ENCODE measurements at places on chromosomes 4 and X. TPM values are rescaled to one million over a fixed set of nuclear protein-coding genes. Genes with fewer than 3 reads are reported as not detected.

GRCh38 chr4:114924311-114924710, 189.1 kb downstream of the NDST4 start:
- DNase-seq, result no peak

DNA sequence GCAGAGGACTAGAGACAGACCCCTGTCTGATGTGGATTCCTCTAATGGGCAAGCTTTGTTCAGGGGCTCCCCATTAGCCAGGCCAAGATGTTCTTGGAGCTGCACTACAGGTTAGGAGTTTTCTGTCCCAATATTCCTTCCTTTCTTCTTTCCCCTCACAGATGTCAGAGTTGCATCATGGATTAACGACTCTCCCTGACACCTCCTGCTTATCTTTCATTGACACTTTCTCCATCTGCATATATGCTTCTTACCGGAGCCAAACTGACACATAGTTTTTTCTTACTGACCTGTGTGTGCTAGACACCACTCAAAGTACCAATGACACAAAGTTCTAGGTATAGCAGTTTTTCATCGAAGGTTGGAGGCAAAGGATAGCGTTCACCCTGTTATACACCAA, 228.6 kb upstream of the HCCS start:
- DNase-seq, result no peak

- no peak for DNase-seq
Measured at GRCh38 chrX:94551831-94552230, 877.8 kb downstream of the FAM133A start.

- DNase-seq, result no peak
Measured at GRCh38 chrX:104117759-104118158, 5.4 kb downstream of the ZCCHC18 start.

DNA sequence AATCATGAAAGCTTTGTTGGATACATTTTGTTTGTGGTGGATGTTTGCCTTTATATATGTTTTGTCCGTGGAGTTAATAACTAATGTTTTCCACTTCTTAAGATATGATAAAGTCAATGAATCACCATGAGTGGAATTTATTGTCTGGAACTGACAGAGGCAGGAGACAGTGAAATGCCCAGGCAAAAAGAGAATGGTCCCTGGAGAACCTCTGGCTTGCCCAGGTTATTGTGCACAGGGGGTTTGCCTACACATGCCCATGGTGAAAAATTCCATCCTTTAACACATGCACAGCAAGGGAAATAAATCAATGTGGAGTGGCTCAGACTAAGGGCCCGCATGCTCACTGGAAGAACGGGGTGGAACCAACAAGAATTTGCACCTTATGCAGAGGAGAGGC, 964.3 kb upstream of the GRIA3 start:
- DNase-seq, result no peak

Gene SLC9A6
- 28.5 TPM for total RNA-seq

DNA sequence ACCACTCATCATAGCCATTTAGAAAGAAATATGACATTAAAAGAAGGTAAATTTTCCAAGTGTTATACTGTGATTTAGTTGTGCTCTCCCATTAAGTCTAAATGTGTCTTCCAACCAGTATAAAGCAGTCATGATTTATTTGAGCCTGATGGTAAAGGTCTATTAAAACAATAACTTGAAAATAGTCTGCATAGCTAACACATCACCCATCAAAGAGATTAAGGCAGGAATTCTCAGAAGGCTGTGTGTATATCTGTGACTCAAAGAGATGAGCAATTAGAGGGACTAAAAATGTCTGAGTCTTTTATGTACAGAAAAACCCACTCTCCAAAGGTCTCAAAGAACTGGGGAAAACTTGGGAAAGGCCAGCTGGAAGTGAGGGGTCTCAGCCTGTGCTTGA, 70.3 kb upstream of the IQCM start:
- peak; percentile 58 for DNase-seq

GRCh38 chrX:9902656-9903055, 64.5 kb upstream of the CLDN34 start:
- no peak for DNase-seq

Gene MBNL3
- 3.9 TPM for total RNA-seq
